ENCODE measurements at places on chromosomes 16 and 17.

GRCh38 chr17:44281570-44281969 is 13.6 kb upstream of the SLC4A1 start:
- DNase-seq = no peak

DNA sequence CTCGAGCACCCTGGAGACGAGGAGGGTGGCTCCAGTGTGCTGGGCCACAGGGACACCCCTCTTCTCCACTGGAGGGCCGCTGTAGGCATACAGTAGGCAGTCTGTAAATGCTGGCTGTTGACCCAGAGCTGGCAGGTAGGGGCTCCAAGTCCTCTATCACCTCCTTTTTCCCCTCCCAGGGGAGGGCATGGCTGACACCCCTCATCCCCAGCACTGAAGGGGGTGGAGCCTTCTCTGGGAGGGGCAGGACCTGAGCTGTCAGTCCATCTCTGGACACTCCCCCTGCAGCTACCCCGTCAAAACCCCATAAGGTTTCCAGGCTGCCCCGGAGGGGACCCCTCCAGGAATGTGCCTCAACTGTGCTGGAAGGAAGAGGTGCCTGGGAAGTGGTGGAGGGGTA is 2.4 kb downstream of the KCNJ12 start:
- DNase-seq = peak; percentile 76

DNA sequence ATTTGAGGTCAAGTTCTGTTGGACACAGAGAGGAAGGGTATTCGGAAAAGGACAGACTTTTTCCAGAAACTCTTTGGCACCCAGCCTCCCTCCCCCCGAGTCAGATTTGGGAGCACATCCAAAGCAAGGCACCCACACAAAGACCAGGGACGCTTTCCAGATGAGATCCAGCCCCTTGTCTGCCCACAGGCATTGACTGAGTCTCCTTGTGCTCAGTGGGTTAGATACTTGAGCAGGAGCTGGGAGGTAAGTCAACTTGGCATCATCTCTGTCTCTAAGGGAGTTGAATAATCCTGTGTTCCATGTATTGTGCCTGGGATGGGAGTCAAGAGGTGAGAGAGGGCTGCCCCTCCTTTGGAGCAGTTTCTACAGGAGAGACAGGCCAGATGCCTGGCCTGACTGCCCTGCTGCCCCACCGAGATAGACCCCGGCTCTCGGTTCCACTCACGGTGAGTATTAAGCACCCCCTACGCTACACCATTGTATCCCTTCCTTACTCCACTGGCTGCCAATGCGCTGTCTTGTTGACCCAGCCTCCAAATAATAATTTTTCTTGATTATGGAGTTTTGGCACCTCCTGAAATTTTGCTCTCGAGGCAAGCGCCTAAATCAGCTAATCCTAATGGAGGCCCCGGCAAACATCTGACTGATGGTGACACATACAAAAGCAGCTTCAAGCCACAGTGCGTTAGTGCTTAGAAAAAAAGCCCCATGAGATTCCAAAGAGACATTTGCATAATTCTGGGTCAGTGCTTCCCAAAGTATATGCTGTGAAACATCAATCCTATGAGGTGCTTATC is 29.6 kb upstream of the MAP3K14 start:
- no peak for DNase-seq

- DNase-seq = no peak
Observed at GRCh38 chr17:17692353-17693252, 11.3 kb downstream of the RAI1 start.

DNA sequence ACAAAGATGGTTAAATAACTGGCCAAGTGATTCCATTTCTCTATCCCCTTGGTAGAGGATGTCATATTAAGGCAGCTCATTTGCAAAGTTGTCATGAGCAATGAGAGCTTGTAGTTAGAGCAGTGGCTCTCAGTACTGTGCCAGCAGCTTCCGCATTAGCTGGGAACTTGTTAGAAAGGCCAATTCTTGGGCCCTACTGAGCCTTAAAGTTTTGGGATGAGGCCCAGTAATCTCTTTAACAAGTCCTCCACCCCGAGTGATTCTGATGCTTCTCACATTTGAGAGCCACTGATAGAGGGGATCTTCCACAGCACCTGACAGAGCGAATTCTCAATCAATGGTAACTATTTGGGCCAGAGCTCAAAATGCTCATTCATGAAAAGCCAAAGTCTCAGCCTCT is 20.2 kb upstream of the CCL1 start:
- DNase-seq = no peak

GRCh38 chr17:61000911-61001310 is 323.3 kb downstream of the BCAS3 start:
- no peak for DNase-seq

- DNase-seq = no peak
Observed at GRCh38 chr17:33145941-33146340, 147.2 kb downstream of the ASIC2 start.

GRCh38 chr17:58680038-58680369 is 11.8 kb downstream of the TEX14 start:
- DNase-seq = no peak

GRCh38 chr17:17309356-17309755 is 6.2 kb downstream of the NT5M start:
- DNase-seq = no peak

DNA sequence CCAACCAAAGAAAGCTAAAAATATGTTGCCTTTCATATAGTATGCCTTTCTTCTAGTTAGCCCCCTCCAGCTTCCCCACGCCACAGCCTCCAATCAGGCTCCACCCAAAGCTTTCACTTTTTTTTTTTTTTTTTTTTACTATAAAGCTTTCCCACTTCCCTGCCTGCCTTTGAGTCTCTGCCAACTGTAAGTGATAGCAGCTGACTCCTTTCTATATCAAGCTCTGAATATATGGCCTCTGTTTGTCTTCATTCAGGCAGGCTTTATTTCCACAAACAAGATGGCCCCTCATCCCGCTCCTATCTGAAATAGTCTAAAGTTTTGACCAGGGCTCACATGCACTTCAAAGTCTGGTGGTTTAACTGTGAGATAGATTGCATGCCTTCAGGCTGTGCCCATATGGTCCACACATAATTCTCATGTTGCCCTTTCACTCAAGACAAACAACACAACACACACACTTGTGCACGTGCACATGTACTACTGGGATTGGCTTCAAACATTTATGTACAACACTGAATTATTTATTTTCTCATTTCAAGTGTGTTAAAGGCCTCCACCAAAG is 39.8 kb upstream of the DYNLRB2 start:
- no peak for DNase-seq

- DNase-seq = no peak
Observed at GRCh38 chr17:45677770-45678169, 106.3 kb upstream of the CRHR1 start.

GRCh38 chr17:19378416-19379360 is at the start of gene MAPK7:
Gene MAPK7, plus strand, starts transcription at chr17:19378498. Its CDS starts 403 bp downstream, at chr17:19378901.
- no peak for DNase-seq
